ENCODE measurements at places on chromosomes 4 and X. TPM values are rescaled to one million over a fixed set of nuclear protein-coding genes. Genes with fewer than 3 reads are reported as not detected.

DNA sequence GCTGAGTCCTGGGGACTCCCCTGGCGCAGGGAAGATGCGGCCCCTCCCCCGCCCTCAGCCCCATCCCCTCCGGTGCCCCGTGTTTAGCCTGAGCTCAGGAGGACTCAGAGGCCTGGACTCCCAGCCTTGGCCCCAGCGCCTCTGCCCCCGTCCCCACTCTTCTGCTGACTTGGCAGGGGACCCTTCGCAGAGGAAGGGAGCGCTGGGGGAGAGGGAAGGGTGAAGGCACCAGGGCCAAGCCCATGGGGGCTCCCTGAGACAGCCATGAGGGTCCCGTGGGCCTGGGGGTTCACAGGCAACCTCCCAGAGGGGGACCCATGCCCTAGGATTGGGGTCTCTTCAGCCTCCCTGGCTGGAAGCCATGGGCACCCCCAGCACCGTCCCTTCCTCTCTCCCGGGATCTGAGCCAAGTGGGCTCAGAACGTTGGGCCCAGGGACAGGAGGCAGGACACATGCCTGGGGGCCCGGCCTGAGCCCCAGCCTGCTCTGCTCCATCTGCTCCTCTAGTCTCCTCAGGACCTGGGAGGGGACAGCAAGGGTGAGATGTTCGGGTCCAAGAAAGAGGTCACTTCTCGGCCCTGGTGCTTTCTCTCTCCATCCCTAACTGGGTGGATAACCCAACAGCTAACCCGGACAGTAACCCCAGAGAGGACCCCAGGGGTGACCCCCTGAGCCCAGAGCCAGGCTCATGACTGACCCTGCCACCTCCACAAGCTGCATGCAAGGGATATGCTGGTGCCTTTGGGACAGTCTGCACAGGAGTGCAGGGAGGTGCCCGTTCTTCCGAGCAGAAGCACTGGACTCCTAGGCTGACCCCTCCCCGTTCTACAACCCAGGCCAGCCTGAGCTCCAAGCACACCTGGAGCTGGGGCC lies 1.5 kb upstream of the CPLX1 start:
- peak; percentile 41 for DNase-seq

GRCh38 chrX:133333154-133333750 lies 82.0 kb downstream of the GPC4 start:
- DNase-seq, result no peak

- no peak for DNase-seq
Observed at GRCh38 chr4:64969081-64969480, 559.8 kb upstream of the TECRL start.

The HPGDS gene
- not detected for total RNA-seq

DNA sequence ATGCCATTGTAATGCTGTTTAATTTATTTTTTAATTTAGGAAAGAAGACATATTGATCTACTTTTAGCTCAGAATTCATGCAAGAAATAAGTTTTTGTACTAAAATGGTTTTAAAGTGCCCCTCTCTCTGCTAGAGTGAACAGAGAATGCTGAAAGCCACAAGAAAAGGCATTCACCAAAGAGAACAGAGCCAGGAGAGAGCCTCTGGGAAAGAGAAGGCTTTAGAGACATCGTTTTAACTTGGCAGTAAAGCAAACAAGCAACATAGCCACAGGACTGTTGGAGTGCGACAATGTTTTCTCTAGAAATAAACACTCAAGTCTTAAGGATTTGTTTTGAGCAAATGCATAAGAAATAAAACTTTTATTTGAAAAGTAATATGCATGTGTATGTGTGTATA lies 484.1 kb upstream of the CPEB2 start:
- no peak for DNase-seq

DNA sequence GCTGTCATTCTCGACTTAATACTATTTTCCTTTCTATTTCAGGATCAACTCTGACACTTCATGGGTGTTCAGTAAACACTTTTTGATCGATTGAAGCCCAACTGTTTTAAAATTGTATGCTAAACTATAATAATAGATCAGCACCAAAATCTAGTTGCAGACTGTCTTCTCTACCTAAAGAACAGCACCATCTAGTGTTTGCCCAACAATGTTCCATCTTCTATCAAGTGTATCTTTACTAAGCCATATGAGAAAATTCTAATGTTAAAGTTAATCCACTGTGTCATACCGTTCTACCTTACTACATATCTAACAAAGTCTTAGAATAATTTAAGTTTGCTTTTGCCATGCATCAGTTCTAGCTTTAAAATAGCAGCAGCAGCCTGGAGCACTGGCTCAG lies 113.0 kb upstream of the PRDX4 start:
- no peak for DNase-seq

DNA sequence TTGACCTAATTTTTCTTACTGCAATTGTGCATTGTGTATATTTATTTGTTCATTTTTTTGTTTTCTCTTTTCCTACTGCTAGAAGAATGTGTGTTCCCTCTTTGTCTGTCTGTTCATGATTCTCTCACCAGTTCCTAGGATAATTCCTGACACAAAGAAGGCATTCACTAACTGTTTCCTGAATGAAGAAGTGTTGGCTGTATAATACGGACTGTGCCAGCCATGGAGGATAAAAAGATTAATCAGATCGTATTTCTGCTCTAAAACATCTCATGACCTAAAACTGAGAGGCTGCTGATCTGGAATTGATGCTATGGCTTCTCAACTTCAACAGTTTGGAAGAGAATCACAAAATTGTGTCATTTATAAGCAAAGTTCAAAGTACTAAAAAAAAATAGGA lies 563.1 kb upstream of the FRG1 start:
- no peak for DNase-seq

DNA sequence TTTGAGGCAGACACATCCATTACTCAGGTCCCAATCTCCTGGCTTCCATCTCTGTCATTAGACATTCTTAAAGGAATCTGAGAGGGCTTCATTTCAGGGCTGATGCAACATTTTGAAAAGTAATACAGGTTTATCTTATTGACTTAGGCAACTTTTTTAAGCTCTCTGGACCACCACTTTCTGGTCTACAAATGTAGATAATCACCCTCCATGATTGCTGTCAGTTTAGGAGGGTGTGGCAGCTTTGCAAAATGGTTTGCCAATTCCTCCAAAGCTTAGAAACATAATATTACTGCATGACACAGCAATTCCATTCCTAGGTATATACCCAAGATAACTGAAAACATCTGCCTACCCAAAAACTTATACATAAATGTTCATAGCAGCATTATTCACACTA lies 77.6 kb downstream of the ARHGAP6 start:
- no peak for DNase-seq

GRCh38 chrX:137742846-137743245 lies 176.9 kb downstream of the ZIC3 start:
- DNase-seq, result no peak

DNA sequence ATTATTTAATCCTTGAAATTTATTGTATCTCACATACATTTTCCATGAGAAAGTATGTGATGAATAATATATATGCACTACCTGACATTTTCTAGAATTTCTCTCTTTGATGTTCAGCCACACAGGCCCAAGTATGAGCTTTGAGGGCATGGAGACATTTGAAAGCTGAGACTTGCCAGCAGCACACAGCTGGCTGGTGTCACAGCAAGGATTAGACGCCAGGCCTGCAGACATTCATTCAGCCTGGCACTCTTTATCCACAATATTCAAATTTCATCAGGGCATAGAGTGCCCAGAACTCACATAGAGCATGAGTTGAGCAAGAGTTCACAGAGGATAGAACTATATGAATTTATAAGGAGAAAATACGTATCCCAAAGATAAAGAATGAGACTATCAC lies 74.0 kb downstream of the GRIA2 start:
- no peak for DNase-seq

DNA sequence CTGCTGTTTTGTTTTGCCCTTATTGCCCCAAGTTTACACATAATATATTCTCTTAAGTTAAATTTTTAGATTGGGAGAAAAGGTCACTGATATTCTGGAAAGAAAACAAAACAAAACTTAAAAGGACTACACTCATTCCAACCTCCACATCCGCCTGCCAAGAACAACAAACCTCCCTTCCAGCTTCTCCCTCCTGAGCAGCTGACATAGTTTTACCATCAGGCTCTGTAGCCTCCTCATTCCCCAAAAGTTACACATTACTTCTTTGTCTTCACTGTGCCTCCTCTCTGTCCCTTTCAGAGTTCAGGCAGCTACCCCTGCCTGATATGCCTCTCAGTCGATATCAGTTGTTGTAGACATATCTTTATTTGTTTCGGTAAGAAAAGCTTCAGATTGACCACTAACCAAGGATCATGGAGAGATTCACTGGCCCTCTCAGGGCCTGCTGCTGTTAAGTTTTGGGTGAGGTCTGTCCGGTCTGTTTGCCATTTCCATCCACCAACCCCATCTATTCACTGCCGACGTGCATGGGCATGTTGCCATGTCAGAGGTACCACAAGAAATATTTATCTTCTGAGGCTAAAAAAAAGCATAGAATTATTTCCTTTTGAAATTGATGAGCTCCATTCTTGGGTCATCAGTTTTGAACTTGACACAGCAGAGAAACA lies 164.1 kb downstream of the GASK1B start:
- no peak for DNase-seq

The SULT1E1 gene
- not detected for total RNA-seq

The PRICKLE3 gene
- total RNA-seq, result 12.2 TPM

The HTR2C gene
- total RNA-seq, result 1.3 TPM

GRCh38 chr4:7719354-7720174 lies 220.1 kb downstream of the AFAP1 start:
- peak; percentile 79 for DNase-seq

The SPATA4 gene
- not detected for total RNA-seq

- DNase-seq, result peak; percentile 78
Observed at GRCh38 chr4:92303621-92304027, at the start of gene GRID2. Gene GRID2 (plus strand): TSS chr4:92303966.

Measured in H9 (cell line).